ENCODE measurements at places on chromosomes 1 and 21. TPM values are rescaled to one million over a fixed set of nuclear protein-coding genes. Genes with fewer than 3 reads are reported as not detected.

DNA sequence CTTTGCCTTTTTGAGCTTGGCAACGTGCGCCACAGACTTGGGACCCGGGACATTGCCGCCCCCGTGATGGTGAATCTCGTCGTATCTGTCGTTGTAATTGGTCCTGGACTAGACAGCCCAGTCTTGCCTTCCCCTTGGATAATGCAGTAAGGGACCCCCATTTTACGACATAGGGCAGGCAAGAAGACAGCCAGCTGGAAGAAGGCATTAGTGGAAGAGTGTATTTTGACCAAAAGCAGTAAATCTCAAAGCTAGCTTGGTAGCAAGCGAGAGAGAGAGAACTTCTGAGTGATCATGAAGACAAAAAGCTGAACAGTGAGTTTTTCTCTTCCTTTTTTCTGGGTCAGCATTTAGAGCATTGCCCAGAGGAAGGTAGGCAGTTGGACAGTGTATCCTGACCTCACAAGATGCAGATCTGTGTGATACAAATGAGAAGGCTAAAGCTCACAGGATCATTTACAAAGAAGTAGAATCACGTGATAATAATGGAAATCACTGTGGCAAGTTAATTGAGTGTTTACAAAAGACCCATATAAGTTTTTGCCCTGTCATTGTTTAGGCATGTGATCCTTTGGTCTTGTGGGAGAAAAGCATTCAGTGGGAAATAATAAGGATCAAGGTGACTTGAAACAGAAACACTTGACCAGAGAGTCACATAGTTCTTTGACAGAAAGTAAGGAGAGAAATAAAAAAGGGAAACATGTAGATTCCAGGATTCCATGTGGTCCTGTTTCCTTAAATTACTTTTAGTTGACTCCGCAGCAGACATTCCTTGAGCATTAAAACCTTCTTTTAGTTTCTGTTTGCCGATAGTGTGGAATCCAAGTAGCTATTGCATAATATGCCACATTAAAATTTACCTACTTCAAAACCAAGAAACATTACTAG lies 66.3 kb downstream of the CNST start:
- no peak for DNase-seq

DNA sequence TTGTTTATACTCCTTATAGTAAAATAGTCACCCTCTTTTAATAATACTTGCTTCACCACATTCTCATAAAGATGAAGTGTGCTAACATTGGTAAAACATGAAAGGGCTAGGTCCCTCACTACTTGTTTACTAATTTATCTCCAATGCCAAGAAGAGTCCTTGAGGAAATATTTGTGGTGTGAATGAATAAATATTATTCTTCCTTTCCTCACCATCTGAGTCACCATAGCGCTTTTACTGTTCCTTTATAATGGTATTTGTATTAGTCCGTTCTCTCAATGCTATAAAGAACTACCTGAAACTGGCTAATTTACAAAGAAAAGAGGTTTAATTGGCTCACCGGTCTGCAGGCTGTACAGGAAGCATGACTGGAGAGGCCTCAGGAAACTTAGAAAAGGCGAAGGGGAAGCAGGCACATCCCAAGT lies 222.8 kb upstream of the ZRANB2 start:
- no peak for DNase-seq

DNA sequence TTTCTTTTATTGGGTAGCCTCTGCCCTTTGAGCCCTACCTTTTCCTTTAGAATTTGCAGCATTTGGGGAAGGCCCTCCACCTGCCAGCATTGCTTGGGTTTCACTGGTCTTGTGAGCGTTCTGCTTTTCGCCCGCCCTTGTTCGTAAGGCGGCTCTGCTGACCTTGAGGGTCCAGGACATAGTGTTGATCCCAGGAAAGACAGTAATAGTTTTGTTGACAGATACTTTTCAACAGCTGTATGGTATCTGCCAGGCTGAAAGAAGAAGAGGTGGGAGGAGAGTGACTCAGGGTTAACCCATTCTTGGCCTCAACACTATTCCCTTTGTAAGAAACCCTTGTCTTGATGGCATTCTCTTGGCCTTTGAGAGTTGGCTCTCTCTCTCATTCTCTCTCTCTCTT lies 113.4 kb upstream of the SPAG17 start:
- DNase-seq, result no peak

GRCh38 chr1:28656335-28656734 lies 7.9 kb downstream of the RNU11 start:
- no peak for DNase-seq

DNA sequence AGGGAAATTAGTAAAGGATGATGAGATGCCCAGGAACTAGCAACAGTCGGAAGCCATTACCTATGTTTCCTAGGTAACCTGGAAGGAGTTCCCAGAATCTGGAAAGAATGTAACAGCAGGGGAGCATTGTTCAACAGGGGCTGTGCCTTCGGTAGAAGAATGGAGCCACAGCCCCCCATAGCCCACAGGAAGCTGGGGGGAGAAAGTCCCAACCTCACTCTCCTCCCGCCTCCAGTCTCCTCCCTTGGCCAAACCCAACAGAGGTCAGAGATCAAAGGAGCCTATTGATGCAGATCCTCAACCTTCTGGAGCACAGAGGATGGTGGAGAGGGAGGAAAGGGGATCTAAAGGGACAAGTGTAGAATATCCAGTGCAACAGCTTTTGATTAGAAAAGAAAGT lies 131.5 kb upstream of the SLC44A3 start:
- DNase-seq, result no peak

DNA sequence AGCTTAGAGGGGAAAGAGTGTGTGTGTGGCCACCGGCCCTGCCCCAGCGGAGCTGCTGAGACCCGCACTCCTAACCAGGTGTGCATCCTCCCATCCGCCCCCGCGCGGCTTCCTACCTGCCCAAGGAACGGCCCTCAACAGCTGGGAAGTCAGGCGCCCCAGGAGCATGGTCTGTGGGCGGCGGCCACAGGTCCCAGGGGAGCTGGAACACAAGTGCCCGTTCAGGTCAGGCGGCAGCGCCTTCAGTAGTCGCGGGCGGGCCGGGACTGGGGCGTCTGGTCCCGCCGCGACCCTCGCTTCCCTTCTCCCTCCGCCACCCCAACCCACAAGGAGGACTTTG lies 448 bp downstream of the AURKAIP1 start:
- no peak for DNase-seq

- no peak for DNase-seq
Observed at GRCh38 chr1:99527078-99527477, 118.8 kb upstream of the PALMD start.

DNA sequence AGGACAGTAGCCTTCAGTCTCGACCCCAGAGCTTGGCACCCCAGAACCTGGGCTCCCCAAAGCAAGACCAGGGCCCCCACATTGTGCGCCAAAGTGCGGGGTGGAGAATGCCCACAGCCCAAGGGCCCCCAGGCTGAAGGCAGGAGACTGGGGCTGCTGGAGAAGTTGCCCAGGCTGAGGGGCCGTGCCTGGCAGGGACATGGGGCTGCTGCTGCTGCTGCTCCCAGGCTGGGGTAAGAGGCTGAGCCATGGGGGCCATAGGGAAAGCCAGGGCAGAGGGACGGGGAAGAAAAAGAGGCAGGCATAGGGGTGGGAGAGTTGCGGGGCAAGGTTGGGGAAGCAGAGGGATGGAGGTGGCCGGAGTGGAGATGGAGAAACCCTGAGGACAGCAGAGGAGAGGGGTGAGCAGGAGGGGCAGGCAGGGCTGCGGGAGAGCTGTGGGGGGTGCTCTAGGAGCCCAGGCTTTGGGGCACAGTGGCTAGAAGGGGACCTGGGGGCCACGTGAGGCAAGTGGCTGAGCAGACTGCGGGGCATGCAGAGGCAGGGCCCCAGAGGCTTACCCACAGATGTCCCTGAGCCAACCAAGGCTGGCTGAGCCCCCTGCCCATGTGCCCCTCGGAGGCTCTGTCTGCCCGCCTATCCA lies 18.9 kb downstream of the SLC27A3 start:
- DNase-seq, result no peak

- DNase-seq, result no peak
Observed at GRCh38 chr1:66341446-66342089, 192.4 kb upstream of the SGIP1 start.

GRCh38 chr1:245512980-245513578 lies 358.3 kb downstream of the KIF26B start:
- DNase-seq, result no peak

- DNase-seq, result no peak
Observed at GRCh38 chr1:176208034-176208433, 948 bp upstream of the COP1 start.

DNA sequence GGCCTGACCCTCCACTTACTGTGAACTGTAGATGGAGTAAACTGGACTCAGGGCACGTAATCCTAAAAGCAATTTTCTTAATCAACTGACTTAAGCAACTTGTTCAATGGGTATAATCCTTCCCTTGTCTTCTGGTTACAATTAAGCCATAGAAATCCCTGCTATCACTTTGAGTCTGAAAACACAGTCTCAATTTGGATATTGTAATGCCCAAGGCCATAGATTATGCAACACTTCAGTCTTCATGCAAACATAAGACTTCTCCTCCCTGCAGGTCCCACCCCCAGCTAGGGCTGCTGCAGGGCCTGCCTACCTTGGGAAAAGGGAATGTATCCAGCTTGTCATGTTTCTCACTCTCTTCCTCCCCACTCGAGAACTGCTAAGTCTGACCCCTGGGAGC lies 6.2 kb upstream of the SLC5A9 start:
- no peak for DNase-seq

- no peak for DNase-seq
Observed at GRCh38 chr1:55827350-55827749, 612.2 kb upstream of the USP24 start.

- DNase-seq, result no peak
Observed at GRCh38 chr1:27542463-27543273, 52.7 kb upstream of the WASF2 start.

DNA sequence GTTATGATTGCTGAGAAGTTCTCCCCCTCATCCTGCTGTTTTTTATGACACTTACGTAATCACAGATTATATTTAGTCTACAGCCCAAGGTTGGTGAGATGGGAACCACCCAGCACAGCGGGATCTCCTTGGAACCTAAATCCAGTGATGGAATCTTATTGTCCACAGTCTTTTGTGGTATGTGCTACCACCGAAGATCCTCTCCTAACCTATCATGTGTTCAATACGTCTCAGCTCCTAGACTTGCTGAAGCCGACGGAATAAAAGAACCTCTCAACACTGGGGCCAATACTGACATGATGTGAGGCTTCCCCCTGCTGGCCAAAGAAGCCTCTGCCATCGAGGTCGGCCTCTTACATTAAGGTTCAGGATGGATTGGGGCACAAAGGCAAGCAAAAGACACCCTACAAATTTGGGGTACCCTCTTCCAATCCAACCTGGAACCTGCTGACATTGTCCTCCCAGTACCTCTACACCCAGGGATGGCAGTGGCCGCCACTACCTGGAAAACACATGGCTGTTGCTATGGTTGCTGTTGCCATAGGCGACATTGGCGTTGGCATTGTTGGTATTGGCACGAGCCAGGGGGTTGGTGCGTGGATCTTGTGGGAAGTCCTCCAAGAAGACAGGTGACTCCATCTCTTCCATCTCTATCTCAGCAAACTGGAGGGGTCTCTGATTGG lies 19.4 kb upstream of the KIF21B start:
- peak; percentile 56 for DNase-seq

DNA sequence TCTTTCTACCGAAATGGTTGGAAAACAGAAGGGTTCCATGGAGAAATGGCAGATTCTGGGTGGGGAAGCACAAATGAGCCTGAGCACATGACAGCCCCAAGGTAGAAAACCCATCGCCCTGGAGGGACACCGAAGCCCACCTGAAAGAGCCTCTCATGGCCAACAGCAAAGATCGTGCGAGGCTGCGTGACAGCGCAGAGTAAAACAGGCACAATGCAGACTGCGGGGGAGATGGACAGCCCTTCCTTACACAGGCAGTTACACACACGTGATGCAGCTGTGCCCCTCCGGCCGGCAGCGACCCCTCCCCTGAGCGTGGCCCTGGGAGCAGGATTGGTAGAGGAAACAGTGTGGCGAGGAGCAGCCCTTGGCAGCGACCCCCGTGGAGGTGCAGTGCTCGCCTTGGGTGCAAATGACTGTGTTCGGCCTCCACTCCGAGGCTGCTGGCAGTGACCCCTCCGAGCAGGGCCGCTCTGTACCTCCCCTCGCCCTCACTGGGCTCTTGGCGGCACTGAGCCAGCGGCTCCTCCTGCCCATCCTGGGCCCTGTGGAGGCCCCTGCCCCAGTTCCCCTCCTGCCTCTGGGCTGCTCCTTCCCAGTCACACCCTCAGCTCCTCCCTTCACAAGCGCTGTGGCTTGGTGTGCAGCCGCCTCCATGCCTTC lies 120.9 kb upstream of the COL6A1 start:
- no peak for DNase-seq

- no peak for DNase-seq
Observed at GRCh38 chr1:173269490-173270230, 62.5 kb upstream of the TNFSF4 start.

DNA sequence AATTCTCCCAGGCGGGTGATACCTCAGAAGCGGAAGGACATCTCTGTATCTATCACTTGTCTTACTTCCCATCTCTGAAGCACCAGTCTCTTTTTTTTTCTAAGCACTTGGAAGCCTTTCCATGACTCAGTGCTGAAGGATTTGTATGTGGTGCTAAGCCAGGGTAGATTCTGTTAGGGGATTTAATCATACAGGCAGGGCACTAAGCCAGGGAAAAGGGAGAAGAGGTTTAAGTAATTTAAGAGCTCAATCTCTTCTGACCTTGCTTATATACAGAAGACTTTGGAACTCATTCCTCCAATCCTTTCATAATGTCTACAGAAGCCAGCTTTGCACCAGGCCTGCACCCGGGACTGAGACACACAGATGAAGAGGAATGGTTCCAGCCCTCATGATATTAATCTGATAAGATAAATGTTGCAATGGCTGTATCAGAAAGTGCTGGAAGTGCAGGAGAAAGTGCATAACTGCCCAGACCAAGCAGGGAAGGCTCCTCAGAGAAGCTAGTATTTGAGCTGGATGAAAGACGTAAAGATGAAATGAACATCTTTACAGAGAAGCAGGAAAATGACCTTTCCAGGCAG lies 11.0 kb downstream of the FAM163A start:
- no peak for DNase-seq

- DNase-seq, result peak; percentile 51
Observed at GRCh38 chr21:30227633-30228404, 11.9 kb upstream of the CLDN8 start.

Gene ST6GALNAC3
- polyA plus RNA-seq, result 3.7 TPM

Gene FCER1G
- 21.4 TPM for polyA plus RNA-seq

Gene ADARB1
- 24.0 TPM for polyA plus RNA-seq

Gene LCE1F
- polyA plus RNA-seq, result not detected

Gene FAM3B
- not detected for polyA plus RNA-seq

Gene GBP7
- not detected for polyA plus RNA-seq

Gene DTL
- polyA plus RNA-seq, result 7.8 TPM

Gene SPRR2E
- not detected for polyA plus RNA-seq

Gene KCNA2
- 0.52 TPM for polyA plus RNA-seq

Gene HOOK1
- polyA plus RNA-seq, result 4.1 TPM

Gene AUNIP
- polyA plus RNA-seq, result 0.92 TPM

Gene ATPAF1
- polyA plus RNA-seq, result 51.7 TPM
